Right atrium auricular region (tissue), 2 donors: ENCODE measurements at places on chromosomes 5 and 9. TPM values are rescaled to one million over a fixed set of nuclear protein-coding genes. Genes with fewer than 3 reads are reported as not detected.

Gene COL27A1
- 1.5 TPM for total RNA-seq

Gene SLC6A19
- total RNA-seq: not detected

Gene CENPP
- 1.2 TPM for total RNA-seq

Gene TNC
- 7.4 TPM for total RNA-seq

Gene SOHLH1
- not detected for total RNA-seq

Gene BNC2
- total RNA-seq: 77.6 TPM

Gene ADAMTS12
- total RNA-seq: 1.7 TPM

Gene TRIM7
- 7.7 TPM for total RNA-seq

Gene TAF1L
- total RNA-seq: not detected

Gene CA9
- 5.5 TPM for total RNA-seq

Gene VLDLR
- total RNA-seq: 45.3 TPM

Gene MARCHF3
- total RNA-seq: 19.7 TPM

Gene RNF20
- 18.0 TPM for total RNA-seq

Gene FSTL4
- total RNA-seq: not detected

Gene NR4A3
- 19.9 TPM for total RNA-seq

Gene LRRC70
- 2.1 TPM for total RNA-seq

Gene RNF183
- not detected for total RNA-seq

Gene MARCHF6
- total RNA-seq: 103 TPM

Gene CTNNAL1
- 98.9 TPM for total RNA-seq

Gene MAT2B
- total RNA-seq: 84.7 TPM

Gene LHX6
- total RNA-seq: 2.8 TPM

Gene THBS4
- 91.5 TPM for total RNA-seq

Gene LHFPL2
- 15.9 TPM for total RNA-seq

Gene IFNA2
- not detected for total RNA-seq

Gene PCDHA9
- 0.04 TPM for total RNA-seq

Gene C7
- total RNA-seq: 687 TPM

Gene TEX48
- not detected for total RNA-seq
